ENCODE measurements at places on chromosomes 11 and 22.

DNA sequence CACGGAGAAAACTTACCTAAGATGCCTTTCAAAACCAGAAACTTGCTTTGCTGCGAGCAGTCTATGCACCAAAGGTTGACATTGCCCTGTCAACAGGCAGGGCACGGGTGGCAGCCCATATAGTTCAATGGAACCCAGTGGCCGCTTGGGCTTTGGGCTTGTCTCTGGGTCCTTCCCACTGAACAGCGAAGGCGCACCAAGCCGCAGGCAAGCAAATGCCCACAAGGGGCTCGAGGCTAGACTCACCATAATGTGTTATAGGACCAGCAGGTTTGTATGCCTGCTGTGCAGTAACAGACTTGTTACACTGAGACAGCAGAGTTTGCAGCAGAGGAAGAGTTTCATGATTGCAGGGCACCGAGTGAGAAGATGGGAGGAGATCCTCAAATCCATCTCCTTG is 20.3 kb downstream of the CLDN5 start:
- no peak for DNase-seq

DNA sequence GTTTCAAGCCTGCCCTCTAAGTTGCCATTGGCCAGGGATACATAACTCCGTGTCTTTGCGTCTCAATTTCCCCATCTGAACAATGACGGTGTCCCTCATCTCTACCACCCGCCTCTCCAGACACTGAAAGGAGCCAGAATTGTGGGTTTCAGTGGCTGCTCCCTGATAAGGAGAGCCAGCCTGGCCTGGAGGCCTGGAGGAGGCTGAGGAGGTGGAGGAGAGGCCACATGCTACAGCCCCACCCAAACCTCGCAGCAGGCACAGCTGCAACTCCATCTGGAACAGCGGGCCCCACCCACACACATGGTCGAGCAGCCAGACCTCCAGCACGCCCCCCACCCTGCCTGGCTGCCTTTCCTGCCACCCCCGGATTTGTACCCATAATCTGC is 34.4 kb upstream of the CD82 start:
- DNase-seq, result no peak

- DNase-seq, result peak; percentile 80
These were observed 731 bp downstream of the GSTP1 start for GRCh38 chr11:67584205-67584880.

GRCh38 chr22:23415490-23415851 is 164.6 kb downstream of the IGLL1 start:
- no peak for DNase-seq

- no peak for DNase-seq
These were observed 70.2 kb downstream of the PHF21A start for GRCh38 chr11:46051102-46051501.

DNA sequence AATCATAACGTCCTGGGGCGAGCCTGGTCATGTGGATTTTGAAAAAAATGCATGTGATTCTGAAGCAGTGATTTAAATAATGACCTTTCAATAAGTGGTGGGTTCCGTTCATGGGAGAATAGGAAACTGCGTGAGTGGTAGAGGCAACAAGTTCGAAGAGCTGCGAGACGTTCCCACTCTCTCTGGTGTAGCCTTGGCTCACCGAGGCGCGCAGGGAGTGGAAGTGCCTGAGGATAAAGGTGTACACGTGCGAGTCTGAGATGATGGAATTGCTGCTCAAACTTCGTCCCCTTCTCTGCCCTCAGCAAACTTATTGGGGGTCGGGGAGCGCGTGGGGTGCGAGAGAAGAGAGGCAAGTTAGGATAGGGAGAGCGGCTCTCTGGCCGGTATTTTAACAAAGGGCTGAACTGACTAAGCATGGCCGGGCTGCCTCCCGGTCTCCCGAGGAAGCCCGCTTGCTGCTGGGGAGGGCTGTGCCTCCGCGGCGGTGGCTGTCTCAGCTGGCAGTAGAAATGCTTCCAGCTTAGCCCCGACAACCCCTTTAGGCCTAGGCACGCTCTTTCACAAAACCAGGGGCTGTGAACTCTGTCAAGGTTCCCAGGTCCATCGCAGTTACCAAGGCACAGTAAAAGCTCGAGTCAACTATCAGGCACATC is 875 bp upstream of the STT3A start:
- peak; percentile 13 for DNase-seq

GRCh38 chr11:36306888-36307287 is 10.8 kb downstream of the PRR5L start:
- peak; percentile 64 for DNase-seq

DNA sequence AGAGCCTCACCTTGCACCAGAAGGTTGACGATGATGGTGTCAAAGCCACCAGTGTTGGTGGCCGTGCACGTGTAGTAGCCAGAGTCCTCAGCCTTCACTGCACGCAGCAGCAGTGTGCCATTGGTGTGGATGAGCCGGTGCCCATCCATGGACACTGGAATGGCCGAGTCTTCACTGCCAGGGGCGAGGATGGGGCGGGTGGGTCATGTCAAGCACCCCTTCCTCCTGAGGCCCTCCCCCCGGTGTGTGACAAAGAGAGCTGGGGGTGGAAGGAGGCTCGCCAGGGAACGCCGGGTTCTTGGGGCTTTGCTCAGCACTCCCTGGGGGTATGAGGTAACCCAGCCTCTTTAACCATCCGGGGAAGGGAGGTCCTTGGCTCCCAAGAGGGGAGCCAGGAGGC is 111.6 kb downstream of the CEP164 start:
- no peak for DNase-seq

DNA sequence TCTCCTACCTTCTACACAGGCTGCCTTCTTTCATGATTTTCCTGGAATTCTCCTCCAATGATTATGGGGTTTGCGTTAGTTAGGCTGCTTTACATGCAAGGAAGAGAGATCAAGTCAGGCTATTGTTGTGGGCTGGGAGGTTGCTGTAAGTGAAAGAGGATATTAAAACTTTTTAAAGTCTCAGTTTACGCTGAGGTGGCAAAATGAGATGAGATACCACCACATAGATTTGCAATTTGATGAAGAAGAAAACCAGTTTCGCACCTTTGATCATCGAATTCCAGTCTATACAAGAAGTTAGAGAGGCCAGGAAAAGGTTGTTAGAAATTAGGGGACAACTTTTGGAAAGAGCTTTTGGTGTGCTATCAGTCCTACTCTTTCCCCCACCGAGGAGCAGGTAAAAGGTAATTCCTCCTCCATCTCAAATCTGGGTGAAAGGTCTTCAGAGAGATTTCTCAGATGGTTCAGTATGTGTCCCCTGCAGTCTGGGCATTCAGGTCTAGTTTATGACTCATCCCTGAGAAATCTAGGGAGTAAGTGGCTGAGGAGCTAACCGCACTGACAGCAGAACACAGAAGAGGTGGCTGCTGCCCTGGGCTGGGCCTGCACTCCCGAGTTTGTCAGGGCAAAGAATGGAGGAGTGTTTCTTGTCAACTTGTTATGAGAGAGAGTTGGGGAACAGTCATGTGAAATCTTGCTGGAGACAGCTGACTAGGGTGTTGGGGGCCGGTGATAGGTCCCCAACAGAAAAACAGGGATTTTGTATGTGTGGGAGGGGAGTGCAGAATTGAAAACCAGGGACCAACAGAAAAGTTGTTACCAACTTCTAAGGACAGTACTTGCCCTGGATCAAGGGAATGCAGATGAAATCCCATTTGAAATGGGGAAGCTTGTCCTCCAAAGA is 34.7 kb downstream of the CCDC83 start:
- peak; percentile 33 for DNase-seq

GRCh38 chr11:6632116-6633073 is 13.2 kb upstream of the TPP1 start:
- DNase-seq, result no peak

- DNase-seq, result no peak
These were observed 81.4 kb downstream of the TRIM29 start for GRCh38 chr11:120056301-120057027.

DNA sequence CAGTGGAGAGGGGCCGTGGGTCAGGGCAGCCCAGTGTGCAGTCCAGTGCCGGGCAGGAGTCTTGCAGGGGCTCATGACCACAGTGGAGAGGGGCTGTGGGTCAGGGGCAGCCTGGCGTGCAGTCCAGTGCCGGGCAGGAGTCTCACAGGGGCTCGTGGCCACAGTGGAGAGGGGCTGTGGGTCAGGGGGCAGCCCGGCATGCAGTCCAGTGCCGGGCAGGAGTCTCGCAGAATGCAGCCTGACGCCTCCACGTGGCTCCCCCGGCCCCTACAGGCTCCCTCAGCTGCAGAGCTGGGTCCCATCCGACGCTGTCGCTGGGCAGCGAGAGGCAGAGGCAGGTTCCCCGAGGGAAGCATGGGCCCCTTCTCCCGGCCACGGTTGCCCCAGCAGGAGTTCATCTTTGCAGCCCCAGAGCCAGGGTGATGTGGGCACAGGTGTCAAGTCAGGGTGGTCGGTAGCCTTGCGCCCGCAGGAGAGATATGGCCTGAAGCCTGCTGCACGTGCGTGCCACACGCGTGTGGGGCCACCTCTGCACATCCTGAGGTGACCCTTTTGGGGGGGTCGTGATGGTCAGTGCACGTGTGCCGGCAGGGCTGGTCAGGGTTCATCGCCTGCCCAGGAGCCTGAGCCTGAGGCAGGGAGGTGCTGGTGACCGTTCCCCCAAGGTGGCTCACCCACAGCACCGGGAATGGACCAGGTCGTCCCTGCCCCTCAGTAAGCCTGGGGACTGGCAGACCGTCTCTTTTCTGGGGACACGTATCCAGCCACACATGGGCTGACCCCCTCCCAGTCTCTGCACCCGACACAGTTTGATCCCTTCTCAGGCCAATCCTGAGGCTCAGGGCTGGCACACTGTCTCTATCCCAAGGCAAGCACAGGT is 2.9 kb downstream of the IFITM5 start:
- DNase-seq, result no peak

GRCh38 chr11:70526116-70527045 is 128.1 kb downstream of the CTTN start:
- no peak for DNase-seq

- no peak for DNase-seq
These were observed 48.8 kb downstream of the TRIM44 start for GRCh38 chr11:35711173-35711910.

DNA sequence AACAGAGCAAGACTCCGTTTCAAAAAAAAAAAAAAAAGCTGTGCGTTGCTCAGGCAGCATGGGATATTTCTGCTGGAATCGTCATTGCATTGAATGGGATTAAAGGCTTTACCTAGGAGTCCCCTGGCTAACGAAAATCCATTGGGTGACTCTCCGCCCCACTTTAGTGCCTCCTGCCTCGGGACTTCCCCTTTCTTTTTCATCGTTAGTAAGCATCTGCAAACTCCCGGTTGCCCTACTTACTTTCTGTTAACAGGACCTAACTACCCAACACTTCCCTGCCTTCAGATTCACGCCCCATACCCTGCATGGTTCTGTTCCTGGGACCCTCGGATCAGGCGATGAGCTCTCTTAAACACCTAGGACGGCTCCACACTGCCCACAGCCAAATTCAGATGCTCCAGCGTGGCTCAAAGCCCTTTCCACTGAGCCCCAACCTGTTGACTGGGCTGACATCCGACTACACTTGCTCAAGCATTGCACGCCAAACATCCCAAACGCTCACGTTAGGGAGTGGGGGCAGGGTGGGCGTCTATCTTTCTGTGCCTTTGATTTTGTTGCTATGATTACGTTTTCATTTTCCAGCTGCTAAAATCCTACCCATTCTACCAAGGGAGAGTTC is 143.8 kb downstream of the ST3GAL4 start:
- no peak for DNase-seq

- DNase-seq, result no peak
These were observed 280.6 kb downstream of the LARGE1 start for GRCh38 chr22:33639588-33640254.

- no peak for DNase-seq
These were observed 152.3 kb downstream of the FEZ1 start for GRCh38 chr11:125343718-125344131.

DNA sequence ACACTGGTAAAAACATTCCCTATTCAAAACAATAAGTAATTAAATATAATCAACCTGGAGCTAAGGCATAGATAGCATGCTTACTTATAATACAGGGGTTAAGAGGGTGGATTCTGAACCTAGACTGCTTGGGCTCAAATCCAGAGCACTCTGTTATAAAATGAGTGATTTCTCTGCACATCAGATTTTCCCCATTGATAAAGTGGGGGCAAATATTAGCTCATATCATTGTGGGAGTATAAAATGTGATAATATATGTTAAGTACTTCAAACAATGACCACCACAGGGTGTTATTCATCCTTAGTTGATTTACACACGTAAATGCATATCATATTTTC is 139.4 kb downstream of the LUZP2 start:
- no peak for DNase-seq

DNA sequence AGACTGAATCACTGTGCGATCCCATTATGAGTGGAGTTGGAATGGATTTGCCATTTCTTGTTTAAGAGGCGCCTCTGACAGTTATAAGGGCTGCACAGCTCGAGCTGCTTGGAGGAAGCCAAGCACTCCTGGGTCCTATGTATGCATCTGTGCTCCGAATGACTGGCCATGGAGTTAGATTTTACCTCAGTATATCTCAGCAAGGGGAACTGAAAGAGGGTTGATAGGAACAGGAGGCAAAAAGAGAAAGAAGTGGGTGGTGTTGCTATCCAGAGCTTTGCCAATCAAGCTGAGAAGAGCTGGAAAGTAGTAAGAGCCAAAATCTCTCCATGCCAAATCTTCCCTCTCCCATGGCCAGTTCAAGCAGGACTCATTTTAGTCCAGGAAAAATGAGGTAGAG is 632.0 kb upstream of the KIRREL3 start:
- DNase-seq, result no peak

- peak; percentile 6 for DNase-seq
These were observed 15.1 kb upstream of the CSRP3 start for GRCh38 chr11:19216709-19217374.

- DNase-seq, result no peak
These were observed 1491.1 kb downstream of the TBC1D22A start for GRCh38 chr22:48253573-48253972.

DNA sequence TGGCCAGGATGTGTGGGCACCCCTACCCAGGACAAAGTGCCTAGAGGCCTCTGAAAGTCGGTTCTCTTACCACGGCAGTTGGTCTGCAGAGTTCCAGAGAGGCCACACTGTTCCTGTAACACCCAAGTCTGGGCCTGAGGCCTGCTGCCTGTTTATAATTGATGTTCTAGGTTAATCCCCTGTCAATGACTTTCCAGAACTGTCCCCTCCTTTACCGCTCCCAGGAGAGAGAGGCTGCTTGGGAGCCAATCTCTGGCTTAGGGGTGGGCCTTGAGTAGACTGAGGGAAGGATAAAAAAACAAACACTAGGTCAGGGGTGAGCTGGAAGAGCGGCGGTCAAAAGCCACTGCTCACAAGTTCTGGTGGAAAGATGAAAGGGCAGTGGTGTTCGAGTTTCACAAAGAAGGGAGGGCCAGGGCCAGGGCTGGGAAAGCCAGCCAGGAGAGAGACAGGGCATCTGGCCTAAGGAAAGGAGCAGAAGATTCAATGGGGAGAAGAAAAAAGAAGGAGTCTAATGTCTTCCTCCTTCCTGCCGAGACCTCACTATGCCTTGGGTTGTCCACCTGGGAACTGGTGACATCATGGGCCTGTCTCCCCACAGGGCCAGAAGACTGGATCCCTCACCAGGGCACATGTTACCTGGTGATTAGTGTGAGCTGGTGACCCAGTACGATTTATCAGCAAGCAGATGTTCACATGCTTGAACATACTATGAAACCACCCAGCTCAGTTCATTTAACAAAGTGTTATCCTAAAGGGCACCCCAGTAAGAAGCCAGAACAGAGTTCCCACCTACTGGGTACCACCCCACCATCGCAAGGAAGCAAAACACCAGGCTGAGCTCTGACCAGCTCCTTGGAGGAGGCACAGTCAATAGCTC is 50.2 kb downstream of the PC start:
- no peak for DNase-seq

Measured in foreskin fibroblast (primary cell).